HT-29 (cell line): ENCODE measurements at places on chromosomes 1 and 21.
A peak's percentile ranks its signal among the peaks of the same experiment; 100 is the strongest.

DNA sequence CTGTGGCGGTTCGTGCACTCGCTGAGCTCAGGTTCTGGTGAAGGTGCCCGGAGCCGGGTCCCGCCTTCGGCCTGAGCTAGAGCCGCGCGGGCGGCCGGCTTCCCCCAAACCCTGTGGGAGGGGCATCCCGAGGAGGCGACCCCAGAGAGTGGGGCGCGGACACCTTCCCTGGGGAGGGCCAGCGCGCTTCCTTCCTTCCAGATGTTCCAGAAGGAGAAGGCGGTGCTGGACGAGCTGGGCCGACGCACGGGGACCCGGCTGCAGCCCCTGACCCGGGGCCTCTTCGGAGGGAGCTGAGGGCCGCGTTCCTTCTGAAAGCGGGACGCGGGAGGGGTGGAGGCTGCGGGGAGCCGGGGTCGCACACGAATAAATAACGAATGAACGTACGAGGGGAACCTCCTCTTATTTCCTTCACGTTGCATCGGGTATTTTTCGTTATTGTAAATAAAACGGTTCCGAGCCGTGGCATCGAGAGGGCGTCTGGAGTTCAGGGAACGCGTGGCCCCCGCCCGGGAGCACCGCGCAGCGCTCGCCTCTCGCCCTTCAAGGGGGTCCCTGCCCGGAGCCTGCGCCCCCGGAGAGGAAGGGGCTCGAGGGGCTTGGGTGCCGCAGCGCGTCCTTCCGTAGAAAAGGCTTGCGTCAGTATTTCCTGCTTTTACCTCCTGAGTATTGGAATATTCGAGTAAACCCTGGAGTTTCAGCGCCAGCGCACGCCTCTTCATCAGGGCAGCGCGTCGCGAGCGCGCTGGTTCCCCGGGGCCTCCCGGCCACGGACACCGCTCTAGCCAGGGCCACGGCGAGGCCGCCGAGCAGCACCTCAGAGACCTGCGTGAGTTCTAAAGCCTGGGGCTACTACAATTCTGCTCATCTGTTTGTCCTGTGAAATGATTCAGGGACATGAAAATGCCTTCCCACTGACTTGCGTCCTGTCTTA, 11.5 kb downstream of the YBEY start:
- DNase-seq: no peak

GRCh38 chr1:201259476-201260235, 23.6 kb upstream of the PKP1 start:
- DNase-seq: no peak

DNA sequence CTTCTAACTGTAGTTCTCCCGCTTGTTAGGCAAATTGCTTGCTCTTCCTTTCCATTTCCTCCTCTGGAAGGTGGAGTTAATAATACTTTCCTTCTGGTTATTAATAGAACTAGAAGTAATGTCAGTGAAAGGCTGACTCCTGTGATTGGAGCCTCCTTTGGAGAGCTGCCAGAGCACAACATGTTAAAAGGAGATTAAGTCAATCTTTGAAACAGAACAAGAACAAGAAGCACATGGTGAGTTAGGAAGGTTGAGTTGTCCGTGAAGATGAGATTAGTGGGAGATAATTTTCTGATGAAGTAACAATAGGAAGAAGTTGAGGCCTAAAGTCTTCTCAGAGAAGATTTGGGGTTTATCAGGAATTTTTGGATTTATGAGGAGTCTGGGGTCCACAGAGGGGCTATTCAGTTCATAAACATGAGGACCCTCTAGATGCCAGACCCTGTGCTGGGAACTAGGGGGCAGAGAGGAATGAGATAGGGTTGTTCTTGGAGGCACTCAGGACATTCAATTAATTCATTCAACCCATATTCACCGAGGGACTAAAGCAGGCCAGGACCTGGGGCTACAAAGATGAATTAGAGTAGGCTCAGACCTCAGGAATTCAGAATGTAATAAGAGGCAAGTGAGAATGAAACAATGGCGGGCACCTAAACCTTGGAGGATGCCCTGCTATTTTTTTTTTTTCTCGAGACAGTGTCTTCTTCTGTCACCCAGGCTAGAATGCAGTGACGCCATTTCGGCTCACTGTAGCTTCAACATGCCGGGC, 40.7 kb upstream of the DHCR24 start:
- peak; percentile 12 for DNase-seq

DNA sequence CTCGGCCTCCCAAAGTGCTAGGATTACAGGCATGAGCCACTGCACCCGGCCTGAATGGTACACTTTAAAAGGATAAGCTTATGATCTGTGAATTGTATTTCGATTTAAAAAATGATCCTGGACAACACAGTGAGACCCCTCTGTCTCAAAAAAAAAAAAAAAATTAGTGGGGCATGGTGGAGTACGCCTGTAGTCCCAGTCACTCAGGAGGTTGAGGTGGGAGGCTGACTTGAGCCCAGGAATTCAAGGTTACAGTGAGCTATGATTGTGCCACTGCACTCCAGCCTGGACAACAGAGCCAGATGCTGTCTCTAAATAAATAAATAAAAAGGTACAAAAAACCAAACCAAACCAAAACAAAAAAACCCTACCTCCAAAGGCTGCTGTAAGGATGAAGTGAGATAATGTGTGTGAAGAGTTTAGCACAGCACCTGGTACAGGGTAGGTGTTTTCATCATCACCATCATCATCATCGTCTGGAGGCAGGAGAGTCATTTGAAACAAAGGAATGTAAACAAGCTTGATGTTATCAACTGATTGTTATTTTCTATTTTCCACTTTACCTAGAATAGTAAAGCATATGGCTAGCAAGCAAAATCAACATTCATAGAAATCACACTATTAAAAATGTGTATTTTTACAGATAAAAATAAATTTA, 22.5 kb upstream of the HTR1D start:
- no peak for DNase-seq

DNA sequence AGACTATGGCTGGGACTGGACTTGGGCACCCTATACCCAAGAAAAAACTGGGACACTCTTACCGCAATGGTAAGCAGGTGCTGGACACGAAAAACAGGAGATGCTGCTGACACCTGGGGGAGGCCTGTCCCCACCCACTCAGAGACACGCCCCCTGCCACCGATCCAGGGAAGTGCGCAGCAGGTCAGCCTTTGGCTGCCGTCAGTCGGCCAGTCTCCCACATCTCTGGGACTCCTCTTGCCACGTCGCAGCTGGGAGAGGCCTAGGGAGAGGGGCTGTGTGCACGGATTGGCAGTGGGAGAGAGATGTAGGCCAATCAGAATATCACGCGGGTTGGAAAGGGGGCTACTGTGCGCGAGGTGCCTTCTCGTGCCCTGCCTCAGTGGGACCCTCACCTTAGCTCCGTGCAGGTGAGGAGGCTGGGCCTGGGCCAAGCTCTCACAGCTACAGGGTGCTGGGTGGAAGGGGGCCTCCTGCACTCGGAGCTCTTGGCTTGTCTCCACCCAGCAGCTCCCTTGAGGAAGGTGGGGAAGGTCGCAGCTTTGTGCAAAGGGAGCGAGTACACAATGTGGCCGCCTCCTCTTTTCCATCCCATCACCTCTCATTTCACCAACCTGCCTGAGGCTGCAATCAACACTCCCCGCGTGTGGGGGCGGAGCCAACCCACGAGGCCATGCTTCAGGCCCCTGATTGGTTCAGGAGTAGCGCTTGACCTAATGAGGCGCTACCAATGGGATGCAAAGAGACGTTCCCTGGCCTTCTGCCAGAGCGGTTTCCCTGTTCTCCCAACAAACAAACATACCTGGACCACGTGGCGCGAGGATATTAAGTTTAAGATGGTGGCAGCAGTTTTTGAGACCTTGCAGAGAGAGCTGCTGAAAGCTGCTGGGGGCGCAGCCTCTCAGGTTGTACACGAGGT, 25.7 kb upstream of the LDLRAP1 start:
- DNase-seq: no peak

DNA sequence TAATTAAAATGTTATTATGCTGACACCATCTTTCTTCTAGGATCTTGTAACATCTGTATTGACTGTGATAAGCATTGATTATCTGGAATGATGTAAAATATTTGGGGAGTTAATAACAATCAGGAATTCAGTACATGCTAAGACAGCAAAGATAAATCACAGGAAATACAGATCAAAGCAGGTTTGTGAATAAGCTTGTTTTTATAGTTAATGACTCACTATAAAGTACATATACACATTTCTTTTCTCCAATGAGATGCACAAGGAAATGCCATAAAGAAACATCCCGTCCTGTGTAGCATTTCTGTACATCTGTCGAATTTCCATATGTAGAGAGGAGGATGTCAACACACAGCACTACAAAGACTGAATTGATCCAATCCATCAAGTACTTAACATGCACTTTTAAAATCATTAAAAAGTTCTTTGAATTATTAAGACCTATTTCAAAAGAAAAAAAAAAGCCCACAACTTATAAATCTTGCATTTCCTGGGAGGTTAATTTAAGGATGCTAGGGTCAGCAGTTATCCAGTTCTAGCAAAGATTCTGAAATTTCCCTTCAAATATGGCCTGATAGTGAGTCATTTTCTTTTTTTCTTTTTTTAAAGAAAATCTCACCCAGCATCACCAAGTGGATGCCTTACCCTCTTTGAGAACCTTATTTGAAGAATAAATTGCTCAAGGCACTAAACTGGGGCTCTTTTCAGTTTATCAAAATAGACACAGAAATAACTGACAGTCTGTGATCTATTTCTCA, 243.2 kb upstream of the NR5A2 start:
- DNase-seq: peak; percentile 69
